ENCODE measurements at places on chromosomes 11 and 22.
A peak's percentile ranks its signal among the peaks of the same experiment; 100 is the strongest.

DNA sequence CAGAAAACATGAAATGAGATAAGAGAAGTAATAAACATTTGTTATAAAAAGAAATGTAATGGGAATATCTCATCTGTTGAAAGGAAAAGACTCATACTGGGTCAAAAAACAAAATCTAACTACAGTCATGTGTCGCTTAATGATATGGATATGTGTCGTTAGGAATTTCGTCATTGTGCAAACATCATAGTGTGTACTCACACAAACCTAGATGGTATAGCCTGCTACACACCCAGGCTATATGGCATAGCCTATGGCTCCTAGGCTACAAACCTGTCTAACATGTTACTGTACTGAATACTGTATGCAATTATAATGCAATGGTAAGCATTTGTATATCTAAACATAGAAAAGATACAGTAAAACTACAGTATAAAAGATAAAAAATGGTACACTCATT is 89.8 kb upstream of the ZC3H12C start:
- DNase-seq = no peak

- peak; percentile 83 for DNase-seq
Observed at GRCh38 chr11:132062541-132062940, 692.1 kb downstream of the NTM start.

DNA sequence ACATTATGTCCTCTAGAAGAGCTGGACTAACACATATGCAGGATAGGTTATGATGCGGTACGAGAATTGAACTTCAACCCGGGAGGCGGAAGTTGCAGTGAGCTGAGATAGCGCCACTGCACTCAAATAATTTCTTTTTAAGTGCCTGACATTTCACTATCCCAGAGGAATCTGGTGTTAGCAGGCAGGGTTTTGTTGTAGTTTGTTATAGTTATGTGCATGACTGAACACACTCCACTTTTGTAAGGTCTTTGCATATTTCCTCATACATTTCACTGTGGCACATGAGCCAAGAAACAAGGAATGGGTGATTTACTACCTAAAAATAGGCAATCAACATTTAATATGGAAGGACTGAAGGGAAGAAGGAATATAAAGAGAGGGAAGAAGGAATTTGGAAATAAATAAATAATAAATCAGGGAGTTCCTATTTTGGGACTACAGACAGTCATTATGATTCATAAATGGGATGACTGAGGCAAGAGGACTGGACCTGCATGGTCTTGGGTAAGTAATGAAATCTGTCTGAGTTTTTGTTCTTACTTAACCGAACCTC is 8.7 kb upstream of the HIPK3 start:
- DNase-seq = no peak

DNA sequence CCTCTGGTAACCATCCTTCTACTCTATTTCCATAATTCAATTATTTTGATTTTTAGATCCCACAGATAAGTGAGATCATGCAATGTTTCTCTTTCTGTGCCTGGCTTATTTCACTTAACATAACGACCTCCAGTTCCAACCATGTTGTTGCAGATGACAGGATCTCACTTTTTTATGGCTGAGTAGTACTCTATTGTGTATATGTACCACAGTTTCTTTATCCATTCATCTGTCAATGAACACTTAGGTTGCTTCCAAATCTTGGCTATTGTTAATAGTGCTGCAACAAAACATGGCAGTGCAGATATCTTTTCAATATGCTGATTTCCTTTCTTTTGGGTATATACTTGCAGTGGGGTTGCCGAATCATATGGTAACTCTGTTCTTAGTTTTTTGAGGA is 286.4 kb upstream of the C11orf87 start:
- no peak for DNase-seq

DNA sequence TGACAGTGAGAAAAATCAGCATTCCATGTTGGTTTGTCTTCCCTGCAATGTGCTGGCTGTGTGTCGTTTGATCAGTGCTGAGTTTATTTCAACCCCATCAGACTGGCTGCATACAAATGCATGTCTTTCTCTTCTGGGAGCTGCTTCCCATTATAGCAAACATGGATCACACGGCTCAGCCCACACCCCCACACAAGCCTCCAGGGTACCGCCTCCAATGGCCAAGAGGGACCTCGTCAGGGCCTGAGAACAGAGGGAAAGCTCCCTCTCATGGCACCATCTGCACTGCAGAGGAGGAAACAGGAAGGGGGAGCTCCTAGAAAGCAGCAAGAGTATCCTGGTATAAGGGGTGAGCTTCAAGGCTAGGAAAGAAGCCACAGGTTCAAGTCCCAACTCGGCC is 214.2 kb downstream of the LARGE1 start:
- DNase-seq = no peak

GRCh38 chr22:42648368-42649245 is 585 bp downstream of the CYB5R3 start:
- DNase-seq = peak; percentile 37
